CD4-positive, alpha-beta T cell treated with Interleukin-21 for 1 hour (primary cell): ENCODE measurements at places on chromosomes 4 and X.

GRCh38 chr4:116018831-116019230 is 905.4 kb upstream of the NDST4 start:
- DNase-seq, result no peak

- no peak for DNase-seq
Measured at GRCh38 chr4:83178029-83178428, 63.5 kb upstream of the PLAC8 start.

- DNase-seq, result no peak
Measured at GRCh38 chr4:113641025-113641431, 120.5 kb downstream of the CAMK2D start.

GRCh38 chrX:155022585-155022984 is at the start of gene F8:
F8 (minus strand) TSS chrX:155022723; CDS start chrX:155022552, 171 bp downstream.
- no peak for DNase-seq

DNA sequence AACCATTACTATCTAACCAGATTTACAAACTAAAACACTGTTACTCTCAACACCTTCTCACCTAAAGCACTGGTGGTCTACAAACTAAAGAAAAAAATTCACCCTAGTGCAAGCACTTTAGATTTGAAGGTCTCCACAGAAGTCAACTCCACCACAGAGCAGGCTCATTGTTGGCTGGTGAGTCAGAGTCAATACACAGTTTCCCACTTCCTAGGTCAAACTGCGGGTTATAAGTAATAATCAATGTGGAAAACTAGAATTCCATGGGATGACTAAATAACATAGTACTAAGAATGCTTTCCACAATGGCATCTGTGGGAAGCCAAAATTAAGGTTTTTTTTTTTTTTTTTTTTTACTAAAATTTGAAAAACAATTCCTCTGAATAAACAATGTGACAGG is 191.8 kb downstream of the PDGFC start:
- no peak for DNase-seq

- DNase-seq, result no peak
Measured at GRCh38 chr4:140068271-140068670, 85.7 kb downstream of the MAML3 start.

- no peak for DNase-seq
Measured at GRCh38 chr4:98685225-98686042, 27.0 kb upstream of the TSPAN5 start.

- DNase-seq, result no peak
Measured at GRCh38 chr4:112485930-112486329, 30.1 kb downstream of the NEUROG2 start.

DNA sequence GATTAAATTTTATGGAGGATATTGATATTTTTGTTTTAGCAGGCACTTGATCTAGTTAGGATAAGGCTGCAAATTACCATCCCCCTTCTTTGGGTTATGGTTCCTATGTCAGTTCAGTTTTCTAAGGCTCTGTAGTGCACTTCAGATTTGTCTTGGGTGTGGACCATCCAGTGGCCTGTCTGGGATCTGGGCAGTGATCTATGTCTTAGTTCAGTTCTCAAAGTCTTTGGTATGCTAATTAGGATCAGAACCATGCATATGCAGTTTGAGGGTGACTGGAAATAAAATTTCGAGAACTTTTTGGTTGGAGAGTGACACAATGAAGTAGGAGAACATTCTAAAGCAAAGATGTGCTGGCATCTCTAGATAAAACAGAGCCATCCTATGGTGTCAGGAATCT is 388.2 kb downstream of the MID1IP1 start:
- no peak for DNase-seq

DNA sequence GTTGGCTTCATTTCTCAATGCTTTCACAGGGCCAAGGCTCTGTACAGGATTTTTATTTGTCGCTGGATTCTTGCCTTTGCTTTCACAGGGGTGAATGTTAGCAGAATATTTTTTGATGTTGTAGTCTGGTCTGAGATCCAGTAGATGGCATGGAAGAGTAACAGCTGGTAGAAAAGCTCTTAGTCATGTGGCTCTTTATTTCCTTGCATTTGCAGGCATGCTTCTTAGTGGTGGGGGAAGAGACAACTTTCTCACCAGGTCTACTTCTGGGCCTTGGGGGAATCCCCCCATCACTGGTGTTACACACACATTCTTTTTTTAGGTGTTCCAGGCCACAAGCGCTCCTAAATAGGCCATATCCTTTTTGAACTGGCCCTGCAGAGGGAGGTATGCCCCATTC is 58.2 kb upstream of the DKK2 start:
- peak; percentile 5 for DNase-seq

DNA sequence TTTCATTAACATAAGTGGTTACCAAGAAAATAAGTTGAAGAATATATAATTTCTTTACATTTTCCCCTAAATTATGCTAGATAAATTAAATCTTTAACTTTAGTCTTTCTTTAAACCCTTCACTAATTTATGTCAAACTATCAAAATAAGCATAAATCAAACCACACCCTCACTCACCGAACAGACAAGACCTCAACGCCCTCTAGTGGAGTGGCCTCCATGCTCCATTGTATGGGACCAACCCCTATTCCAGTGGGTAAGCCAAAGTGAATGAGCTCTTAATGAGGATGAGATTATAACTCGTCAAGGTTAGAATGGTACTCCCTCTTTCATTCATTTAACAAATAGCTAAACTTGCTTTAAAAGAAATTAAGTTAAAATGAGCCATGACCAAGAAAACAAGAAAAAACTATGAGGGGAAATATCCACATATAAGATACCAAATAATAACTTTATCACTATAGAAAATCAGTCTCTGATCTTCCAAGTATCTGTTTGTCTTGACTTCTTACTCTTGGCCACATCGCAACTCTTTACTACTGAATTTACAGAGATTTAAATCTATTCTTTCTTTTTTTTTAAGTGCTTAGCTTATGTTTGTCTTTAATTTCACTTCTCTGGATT is 15.6 kb upstream of the BBS12 start:
- peak; percentile 73 for DNase-seq

- DNase-seq, result no peak
Measured at GRCh38 chrX:2610246-2611170, 80.6 kb upstream of the CD99 start.

- DNase-seq, result no peak
Measured at GRCh38 chrX:153863251-153863991, 22.6 kb downstream of the L1CAM start.

- peak; percentile 80 for DNase-seq
Measured at GRCh38 chr4:26197018-26197779, 123.6 kb upstream of the RBPJ start.
